ENCODE measurements at places on chromosomes 5 and 9. TPM values are rescaled to one million over a fixed set of nuclear protein-coding genes. Genes with fewer than 3 reads are reported as not detected.

The IFNA2 gene
- not detected for polyA plus RNA-seq

The C9orf152 gene
- 0.86 TPM for polyA plus RNA-seq

The STING1 gene
- 28.3 TPM for polyA plus RNA-seq

The MRPL50 gene
- 5.0 TPM for polyA plus RNA-seq

The KIAA0825 gene
- polyA plus RNA-seq: 0.38 TPM

The CCL27 gene
- polyA plus RNA-seq: 0.58 TPM

The ZDHHC11B gene
- 2.6 TPM for polyA plus RNA-seq

The SLCO6A1 gene
- polyA plus RNA-seq: 0.39 TPM

Data from esophagus (tissue), 2 donors.